ENCODE measurements at places on chromosomes 3 and 15.

GRCh38 chr3:65094723-65095122 lies 406.9 kb upstream of the ADAMTS9 start:
- no peak for DNase-seq

GRCh38 chr15:87604857-87605446 lies 651.6 kb downstream of the NTRK3 start:
- no peak for DNase-seq

GRCh38 chr3:181176601-181177000 lies 187.1 kb upstream of the DNAJC19 start:
- peak; percentile 44 for DNase-seq

DNA sequence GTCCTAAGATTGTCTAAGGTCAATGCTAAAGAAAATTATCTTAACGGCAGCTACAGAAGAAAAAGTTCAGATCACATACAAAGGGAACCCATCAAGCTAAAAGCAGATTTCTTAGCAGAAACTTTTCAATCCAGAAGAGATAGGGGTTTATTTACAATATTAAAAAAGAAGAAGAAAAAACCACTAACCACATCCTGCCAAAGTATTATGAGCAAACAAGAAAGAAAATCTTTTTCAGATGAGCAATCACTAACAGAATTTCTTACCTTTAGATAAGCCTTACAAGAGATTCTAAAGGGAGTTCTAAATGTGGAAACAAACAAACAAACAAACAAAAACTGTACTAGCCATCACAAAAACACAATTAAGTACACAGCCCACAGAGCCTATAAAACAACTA lies 1015.8 kb upstream of the EPHA6 start:
- DNase-seq = no peak

- DNase-seq = no peak
Measured at GRCh38 chr15:65006876-65007275, 17.2 kb upstream of the SPG21 start.

DNA sequence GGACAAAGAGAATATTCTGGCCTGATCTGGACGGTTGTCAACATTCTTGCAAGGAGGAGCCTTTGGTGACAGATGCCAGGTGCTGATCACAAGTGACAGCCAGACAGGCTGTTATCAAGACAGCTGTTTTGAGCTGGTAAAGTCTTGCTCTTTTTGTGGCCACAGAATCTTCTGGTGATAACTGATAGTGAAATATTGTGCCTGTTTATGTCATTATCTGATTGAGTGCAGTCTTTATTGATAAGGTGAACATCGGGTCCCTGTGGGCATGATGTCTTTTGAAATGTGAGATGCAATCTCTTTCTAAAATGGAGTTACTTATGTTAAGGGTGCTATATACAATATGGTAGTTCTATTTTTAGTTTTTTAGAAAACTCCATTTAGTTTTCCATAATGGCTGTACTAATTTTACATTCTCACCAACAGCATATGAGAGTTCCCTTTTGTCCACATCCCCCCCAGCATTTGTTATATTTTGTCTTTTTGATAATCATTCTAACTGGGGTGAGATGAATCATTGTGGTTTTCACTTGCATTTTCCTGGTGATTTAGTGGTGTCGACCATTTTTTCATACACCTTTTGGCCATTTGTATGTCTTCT lies 10.7 kb downstream of the CEP63 start:
- DNase-seq = no peak

DNA sequence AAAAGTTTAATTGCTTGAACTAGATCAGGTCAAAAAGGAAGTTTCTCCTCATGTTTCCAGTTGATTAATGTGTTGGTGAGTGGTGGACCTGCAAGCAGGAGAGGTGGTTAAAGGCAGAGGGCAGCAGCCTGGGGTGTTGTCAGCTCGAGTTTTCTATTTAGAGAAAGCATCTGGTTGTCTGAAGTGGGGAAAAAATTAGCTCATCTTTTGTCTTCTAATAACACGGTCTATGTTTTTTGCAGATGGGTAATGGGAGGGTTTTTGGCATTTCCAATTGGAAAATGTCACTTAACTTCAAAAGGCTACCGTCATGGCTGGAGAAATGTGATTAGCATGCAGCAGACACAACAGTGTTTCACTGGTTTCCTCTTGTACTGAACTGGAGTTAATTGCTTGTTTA lies 122.6 kb downstream of the ITPR1 start:
- no peak for DNase-seq

DNA sequence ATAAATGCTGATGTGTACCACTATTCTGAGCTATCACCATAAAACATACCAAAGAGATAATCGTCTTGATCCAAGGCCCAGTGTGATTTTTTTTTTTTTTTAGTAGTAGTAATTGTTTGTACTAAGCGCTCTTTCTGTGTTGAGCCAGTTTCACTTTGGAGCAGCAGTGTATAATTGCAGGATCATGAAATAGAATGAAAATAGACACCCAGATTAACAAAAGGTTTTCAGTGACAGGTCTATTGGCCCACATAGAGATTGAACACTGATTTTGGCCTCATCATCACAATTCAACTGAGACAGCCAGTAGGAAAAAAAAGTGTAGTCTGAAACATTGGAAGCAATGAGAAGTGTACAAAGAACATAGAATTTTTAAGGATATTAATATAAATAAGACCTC lies 749.8 kb downstream of the NAALADL2 start:
- no peak for DNase-seq

GRCh38 chr3:127263037-127263436 lies 24.8 kb downstream of the PRR20G start:
- no peak for DNase-seq

- DNase-seq = peak; percentile 35
Measured at GRCh38 chr15:48029642-48030041, 91.1 kb upstream of the SLC24A5 start.

GRCh38 chr3:173708191-173708590 lies 310.6 kb downstream of the NLGN1 start:
- no peak for DNase-seq

DNA sequence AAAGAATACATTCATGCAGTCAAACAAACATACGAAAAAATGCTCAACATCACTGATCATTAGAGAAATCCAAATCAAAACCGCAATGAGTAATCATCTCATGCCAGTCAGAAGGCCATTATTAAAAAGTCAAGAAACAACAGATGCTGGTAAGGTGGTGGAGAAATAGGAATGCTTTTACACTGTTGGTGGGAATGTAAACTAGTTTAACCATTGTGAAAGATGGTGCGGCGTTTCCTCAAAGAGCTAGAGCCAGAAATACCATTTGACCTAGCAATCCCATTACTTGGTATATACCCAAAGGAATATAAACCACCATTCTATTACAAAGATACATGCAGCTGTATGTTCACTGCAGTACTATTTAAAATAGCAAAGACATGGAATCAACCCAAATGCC lies 330.4 kb downstream of the EDEM1 start:
- DNase-seq = no peak

DNA sequence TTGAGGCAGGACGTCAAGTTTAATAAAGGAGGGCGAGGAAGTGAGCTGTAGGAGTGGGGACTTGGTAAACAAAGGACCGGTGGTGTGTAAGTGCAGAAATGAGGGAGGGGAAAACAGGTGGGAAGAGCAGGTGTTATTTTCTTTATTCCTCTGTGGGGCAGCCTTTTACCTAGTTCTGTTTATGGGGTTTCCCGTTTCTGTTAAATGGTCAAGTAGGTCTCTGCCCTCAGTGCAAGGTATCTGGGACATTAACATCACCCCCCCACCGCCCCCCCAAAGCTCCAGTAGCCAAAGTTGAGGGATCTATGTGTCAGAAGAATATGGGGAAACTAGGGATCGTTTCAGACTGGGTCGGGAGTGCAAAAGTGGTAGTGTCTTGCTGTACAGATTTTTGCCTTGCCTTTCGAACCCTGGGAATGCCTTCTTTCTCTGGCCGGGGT lies 893 bp downstream of the MGA start:
- no peak for DNase-seq

GRCh38 chr15:101639667-101640066 lies 12.5 kb downstream of the TM2D3 start:
- no peak for DNase-seq

- DNase-seq = no peak
Measured at GRCh38 chr3:119659606-119660291, 640 bp downstream of the POPDC2 start.

GRCh38 chr3:44128057-44128775 lies 113.5 kb upstream of the TOPAZ1 start:
- DNase-seq = no peak

DNA sequence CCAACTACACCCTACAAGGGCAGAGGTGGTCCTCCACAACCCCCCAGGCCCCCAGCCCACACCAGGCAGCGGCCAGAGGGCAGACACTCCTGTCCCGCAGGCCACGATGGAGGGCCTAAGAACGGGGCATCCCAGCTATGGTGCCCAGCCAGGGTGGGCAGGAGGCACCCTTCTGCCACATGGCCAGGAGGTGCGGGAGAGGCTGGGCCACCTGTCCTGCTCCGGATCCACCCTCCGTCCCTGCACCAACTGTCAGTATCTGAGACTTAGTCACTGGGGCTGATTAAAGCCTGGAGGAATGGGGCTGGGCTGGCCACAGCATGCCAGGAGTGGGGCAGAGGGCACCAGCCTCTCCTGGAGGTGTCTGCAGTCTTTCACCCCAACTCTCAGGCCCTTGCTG lies 37.9 kb downstream of the TNK2 start:
- no peak for DNase-seq

DNA sequence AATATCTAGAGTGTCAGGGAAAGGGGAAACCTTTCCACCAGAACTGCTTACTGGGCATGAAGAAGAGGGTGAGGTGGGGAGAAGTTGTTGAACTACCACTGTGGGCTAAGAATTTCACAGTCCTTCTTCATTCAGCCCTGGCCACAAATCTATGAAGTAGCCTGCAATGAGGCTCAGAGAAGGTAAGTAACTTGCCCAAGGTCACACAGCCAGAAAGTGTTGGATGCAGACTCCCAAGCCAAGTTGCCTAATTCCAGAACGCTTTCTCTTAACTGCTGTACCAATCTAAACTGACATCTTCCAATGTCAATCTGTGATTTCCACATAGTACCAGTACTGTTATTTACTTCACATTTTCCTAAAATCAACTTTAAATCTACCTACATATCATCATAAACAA lies 2.1 kb downstream of the CYP1A1 start:
- DNase-seq = no peak

DNA sequence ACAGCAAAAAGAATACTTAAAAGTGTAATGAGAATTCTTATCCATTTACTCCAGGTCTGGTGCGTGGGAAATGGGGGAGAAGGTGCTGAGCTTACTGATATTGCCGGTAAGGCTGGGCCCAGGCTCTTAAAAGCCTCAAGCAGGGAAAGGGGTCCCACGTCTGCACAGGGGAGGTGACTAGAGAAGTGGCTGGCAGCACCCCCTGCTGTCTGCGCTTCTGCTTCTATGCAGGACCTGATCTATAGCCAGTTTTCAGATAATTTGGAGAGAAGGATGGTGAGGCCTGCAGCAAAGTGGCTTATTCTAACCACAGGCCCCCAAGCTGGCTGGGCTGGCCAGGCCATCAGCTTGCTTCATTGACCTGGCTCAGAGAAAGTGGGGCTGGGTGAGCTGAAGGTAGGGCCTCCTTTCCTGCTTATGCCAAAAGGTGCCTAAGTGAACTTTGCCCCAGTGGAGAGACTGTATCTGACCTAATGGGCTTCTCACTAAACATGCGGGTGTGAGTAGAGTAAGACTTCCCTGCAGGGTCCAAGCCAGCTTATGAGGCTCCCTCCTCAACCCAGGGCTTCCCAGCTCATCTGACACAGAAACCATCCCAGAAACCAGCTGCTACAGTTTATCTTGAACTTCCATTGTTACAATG lies 30.9 kb upstream of the ATP1B3 start:
- no peak for DNase-seq

DNA sequence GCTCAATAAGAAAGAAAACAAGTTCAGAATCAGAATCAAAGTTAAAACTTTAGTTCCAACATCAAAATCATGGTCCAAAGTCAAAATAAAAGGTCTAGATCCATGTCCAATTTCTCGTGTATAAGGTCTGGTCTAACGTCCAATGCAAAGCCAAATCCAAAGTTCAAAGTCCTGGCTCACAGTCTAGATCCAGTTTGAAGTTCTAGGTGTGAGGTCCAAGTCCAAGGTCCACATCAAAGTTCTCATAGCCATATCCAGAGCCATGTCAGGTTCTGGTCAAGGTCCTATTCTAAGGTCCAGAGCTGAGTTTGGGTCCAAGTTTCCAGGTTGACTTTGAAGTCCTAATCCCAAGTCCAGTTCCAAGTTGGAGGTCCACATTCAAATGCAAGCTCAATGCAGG lies 40.7 kb upstream of the VIPR1 start:
- DNase-seq = no peak

DNA sequence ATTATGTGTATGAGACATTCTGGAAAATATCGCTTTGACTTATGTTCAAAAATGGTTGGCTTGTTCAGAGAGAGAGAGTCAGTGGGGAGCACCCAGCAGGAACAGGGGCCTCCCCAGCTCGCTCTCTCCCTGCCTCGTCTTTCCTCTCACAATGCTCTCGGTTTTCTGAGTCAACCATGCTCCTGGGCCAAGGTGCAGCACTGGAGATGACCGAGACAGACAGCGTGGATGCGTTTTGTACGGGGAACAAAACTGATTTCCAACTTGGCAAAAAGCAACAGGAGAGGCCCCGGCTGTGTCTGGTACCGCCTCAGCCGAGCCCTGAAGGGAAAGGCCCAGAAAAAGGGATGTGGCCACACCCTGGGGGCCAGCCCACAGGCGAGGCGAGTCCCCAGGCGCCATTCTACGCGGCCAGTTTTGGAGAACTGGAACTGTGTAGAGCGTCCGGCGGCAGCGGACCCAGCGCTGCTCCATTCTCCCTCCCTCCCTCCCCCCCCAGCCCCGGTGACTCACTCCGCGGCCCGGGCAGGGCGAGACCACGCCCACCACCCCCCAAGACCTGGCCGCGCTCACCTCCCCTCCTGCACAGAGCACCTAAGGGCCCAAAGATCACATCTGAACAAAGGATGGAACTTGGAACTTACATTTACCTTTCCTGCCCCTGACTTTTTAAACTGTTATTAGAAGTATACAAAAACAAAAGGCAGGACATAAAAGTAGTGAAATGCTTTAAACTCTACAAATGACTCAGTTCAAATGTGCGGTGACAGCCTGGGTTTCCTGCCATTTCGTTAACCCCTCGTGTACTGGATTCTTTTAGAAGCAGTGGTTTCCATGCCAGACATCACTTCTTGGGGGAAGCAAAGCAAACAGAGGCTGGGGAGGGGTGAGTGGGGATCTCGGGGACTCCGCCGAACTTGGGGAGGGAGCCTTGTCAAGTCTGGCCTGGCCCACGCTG lies 12.7 kb downstream of the ATP10A start:
- no peak for DNase-seq

GRCh38 chr3:94612631-94613030 lies 549.8 kb downstream of the NSUN3 start:
- DNase-seq = no peak

DNA sequence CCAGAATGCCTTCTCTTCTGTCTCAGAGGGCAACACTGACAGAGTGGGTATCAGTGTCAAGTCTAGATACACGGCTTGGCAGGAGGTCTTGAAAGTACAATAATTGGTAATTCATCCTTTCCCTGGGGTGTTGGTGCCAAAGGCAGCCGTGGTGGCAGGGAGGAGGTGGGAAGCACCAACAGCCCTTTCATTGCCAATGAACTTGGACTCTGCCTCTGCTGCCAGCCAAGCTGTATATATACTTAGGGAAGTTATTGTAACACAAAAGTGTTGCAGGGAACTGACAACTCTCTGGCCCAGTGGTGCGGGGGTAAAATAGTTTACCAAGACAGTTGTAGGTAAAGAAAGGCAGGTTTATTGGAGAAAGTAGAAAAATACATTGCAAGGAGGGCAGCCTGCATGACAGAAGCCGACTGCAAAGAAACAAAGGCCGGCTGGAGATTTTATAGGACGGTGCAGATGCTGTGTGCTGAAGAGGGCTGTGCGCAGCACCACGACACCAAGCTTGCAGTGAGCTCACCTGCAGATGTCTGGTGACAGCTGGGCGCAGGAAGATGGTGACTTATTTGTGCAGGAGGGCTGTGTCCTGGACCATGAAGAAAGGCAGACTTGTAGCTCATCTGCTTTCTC lies 4.0 kb upstream of the FAM3D start:
- DNase-seq = no peak

Measured in substantia nigra (tissue), 51 donors.